ENCODE measurements at places on chromosomes 4 and X.
A peak's percentile ranks its signal among the peaks of the same experiment; 100 is the strongest.

GRCh38 chr4:70437197-70437596 is 34.8 kb upstream of the MUC7 start:
- DNase-seq, result no peak

GRCh38 chr4:168551945-168552695 is 55.3 kb downstream of the PALLD start:
- no peak for DNase-seq

DNA sequence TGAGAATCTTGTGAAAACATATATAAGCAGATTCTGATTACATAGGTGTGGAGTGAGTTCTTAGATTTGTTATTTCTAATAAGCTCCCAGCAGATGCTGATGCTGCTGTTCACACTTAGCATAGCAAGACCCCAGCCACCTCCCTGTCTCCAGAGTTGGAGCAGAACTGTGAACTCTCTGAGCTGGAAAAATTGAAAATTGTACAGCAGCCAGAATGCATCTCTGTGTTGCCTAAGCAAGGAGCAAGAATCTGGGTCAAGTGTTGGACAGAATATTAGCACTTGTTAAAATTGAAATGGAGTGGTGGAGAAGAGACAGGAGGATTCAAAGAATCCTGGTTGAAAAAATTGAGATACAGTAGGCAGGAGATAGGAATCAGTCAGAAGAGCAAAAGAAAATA is 146.6 kb upstream of the FAM47C start:
- no peak for DNase-seq

GRCh38 chrX:136747003-136747986 is 33.4 kb downstream of the ARHGEF6 start:
- no peak for DNase-seq

- DNase-seq, result no peak
Observed at GRCh38 chr4:119625761-119626160, 2.8 kb downstream of the PDE5A start.

- DNase-seq, result no peak
Observed at GRCh38 chr4:32745351-32745750, 2025.2 kb downstream of the PCDH7 start.

DNA sequence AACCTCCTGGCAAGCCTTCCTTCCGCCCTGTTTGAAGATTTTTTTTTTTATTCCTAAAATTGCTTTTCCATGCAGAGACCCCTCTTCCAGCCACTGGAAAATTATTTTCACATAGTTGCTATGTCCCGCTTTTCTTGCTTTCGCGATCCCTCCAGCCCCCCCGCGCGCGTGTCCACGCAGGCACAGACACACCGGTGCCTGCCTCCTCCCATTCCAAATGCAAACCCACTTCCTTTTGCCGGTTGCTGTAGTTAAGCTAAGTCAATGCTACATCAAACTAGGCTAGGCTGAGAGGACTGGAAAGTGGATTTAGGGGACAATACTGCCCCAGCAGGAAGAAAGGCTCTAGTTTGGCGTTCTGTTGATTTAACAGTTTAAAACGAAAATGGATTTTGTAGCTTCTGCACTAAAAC is 111.0 kb downstream of the DHX15 start:
- DNase-seq, result peak; percentile 82

DNA sequence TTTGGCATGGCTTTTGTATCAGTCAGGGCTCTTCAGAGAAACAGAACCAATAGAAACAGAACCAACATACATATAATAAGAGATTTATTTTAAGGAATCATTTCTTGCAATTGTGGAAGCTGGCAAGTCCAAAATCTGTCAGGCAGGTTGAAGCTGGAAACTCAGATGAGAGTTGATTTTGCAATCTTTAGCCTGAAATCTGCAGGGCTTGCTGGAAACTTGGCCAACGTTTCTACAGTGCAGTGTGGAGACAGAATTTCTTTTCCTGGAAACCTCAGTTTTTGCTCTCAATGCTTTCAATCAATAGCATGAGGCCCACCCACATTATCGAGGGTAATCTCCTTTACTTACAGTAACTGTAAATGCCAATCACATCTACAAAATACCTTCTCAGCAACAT is 45.4 kb downstream of the COMMD8 start:
- DNase-seq, result no peak

DNA sequence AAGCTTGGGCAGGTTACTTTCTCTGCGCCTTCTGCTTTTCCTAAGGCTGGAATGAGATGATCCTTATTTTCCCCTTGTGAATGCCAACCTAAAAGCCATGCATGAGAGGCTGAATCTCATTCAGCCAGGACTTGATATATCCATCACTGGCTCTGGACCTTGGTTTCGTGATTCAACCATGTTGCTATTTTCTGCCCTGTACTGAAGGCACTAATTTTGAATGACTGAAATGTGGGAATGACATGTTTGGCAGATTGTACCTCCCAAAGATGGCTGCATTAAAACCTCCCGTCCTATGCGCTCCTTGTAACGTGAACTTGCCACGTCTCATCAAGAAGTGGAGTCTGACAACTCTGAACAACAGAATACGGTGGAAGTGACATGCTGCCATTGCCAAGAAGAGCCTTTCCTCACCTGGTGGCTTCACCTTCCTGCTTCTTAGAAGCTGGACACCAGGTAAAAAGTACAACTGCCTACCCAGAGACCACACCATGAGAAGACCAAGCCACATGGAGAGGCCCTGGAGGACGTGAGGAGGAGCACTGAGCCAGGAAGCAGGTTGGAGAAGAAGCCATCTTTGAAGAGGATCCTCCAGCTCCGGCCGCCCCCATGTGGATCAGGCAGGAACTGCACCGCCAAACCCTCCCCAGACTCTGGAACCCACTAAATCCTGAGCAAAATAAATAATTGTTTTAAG is 174.5 kb downstream of the NSUN7 start:
- peak; percentile 46 for DNase-seq

DNA sequence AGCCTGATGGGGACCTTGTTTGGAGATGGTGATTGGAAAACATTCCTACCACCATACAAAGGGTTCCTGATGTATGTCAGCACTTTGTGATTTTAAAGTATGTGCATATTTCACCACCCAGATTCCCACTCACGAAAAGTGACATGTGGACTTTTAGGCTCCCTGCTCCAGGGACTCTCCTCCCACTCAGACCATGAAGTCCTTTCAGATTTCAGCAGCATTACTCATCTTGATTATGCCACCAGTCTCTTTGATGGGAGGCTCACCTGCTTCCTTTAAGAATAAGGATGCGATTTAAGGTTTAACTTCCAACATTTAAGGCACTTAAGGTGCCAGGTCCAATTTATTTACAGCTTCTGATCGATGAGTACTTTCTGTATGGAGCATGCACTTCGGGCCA is 204.4 kb downstream of the PPARGC1A start:
- DNase-seq, result no peak
